Liver (tissue), 10 donors: ENCODE measurements at places on chromosomes 13 and 19.
A peak's percentile ranks its signal among the peaks of the same experiment; 100 is the strongest.

DNA sequence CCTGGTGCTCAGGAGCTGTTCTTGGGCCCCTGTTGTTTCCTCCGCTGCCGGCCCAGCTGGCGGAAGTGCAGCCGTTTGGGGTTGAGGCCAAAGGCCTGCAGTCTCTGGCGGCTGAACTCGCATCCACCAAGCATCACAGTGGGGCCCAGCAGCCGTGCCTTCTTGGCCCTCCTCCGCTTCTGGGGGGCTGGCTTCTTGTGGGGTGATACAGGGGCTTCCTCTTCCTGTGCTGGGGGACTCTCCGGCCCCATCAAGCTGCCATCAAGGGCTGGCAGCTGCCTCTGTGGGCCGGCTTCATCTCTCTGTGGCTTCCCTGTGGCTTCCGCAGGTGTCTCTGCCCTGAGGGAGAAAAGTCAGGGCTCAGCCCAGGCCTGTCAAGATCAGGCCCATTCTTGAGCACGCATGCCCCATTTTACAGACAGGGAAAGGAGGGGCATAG is 10.3 kb downstream of the ATG4D start:
- DNase-seq: no peak

- DNase-seq: no peak
Observed at GRCh38 chr19:43983544-43983911, 460 bp upstream of the ZNF155 start.

DNA sequence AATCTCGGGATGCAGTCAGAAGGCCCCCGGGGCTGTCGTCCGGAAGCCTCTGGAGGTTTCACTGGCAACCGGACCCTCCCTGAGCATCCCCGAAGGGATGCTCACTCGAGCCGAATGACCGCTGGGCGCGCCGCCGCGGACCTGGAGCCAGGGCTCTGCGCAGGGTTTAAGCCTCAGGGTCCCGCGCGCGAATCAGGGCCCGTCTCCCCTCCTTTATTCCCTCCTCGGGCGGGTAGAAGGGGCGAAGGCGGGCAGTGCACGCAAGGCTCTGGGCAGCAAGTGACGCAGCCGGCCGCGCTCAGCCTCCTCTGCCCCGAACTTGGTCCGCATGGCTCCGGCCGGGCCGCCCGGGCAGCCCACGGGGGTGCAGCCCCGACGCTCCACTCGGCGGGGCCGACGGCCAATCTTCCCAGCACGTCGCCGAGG is 572 bp downstream of the SHISA2 start:
- no peak for DNase-seq

GRCh38 chr19:52170863-52171320 is 529 bp downstream of the ZNF836 start:
- no peak for DNase-seq

- peak; percentile 66 for DNase-seq
Observed at GRCh38 chr19:42422901-42423461, 4.2 kb downstream of the LIPE start.

GRCh38 chr13:59494560-59494970 is 669.2 kb downstream of the DIAPH3 start:
- DNase-seq: no peak

- DNase-seq: no peak
Observed at GRCh38 chr19:617551-618246, 15.6 kb downstream of the POLRMT start.

GRCh38 chr13:53012707-53013106 is 15.9 kb upstream of the OLFM4 start:
- no peak for DNase-seq

- DNase-seq: no peak
Observed at GRCh38 chr19:58003174-58003828, 681 bp upstream of the ZNF606 start.

DNA sequence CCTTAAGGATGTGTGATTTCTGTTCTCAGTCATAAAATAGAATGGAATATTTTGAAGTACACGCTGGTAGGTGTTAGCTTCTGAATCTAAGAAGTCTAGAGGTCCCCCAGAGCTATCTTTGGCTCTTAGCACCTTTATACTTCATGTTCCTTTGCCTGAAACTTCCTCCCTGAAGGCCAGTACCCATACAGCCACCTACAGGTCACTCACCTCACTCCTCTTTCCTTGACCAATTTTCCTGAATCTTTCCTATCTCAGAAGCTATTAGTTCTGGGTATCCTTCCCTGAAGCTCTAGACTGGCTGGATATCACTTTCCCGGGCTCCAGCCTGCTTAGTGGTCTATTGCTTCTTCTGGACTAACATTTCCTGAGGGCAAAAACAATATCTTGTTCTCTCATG is 93.4 kb upstream of the EDNRB start:
- no peak for DNase-seq

DNA sequence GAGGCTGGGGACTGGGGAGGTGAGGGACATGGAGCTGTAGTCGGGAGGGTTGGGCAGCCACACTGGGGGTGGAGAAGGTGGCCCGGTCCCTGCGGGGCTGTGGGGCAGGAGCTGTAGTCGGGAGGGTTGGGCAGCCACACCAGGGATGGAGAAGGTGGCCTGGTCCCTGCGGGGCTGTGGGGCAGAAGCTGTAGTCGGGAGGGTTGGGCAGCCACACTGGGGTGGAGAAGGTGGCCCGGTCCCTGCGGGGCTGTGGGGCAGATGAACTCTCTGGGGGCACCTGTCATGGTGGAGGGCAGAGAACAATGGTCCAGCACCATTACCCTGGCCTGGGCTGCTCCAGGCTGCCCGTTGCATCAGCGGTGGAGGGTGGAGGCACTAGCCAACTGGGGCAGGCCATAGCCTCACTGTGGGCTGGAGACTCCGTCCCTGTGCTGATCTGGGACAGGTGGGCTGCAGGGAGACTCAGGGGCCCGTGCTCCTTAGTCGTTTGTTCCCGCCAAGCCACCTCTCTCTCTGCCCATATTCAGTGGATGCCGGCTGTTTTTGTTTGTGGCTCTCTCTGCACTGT is 51.4 kb downstream of the ATP11A start:
- DNase-seq: no peak

- no peak for DNase-seq
Observed at GRCh38 chr13:27353708-27354107, 70.7 kb upstream of the GTF3A start.

DNA sequence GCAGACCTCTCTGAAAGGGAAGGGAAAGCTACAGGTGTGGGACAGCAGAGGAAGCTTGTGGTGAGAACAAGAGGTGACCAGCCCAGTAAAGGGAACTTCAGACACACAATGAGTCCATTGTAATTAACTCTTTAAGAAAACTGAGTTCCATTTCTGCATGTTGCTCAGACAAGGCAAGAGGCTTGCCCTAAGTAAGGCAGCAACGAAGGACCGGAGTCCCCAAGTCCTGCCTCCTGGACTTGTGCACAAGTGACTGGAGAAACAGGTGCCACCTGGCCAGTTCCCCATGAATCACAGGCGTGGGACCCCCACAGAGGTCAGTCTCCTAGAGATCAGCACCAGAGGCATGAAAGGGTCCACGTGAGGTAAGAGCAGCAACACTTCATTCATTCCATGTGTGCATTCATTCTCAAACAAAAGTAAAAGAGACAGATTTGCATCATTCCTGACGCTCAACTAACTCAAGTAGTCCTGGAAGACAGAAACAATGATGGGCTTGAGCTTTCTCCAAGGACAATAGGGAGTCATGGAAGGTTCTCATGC is 14.7 kb upstream of the SIGLEC6 start:
- DNase-seq: peak; percentile 51

- no peak for DNase-seq
Observed at GRCh38 chr13:85095418-85096272, 703.6 kb downstream of the SLITRK6 start.

- DNase-seq: no peak
Observed at GRCh38 chr13:29459813-29460355, 135.6 kb downstream of the SLC7A1 start.

- no peak for DNase-seq
Observed at GRCh38 chr13:43558326-43558725, 228.4 kb downstream of the ENOX1 start.

DNA sequence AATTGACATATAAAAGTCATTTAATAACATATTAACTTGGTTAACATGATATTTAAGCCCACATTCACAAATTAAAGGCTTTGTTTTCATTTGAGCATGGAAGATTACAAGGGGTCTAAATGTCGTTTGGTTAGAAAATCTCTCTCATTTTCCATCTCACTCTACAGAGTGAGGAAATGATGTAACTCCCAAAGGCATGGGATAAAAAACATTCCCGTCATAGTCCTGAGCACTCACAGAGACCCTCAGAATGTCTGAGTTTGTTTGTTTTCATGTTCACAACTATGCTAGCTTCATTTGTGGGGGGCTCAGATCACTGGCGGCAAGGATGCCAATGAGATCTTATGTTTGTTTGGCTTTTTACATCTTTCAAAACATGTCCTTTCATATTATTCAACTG is 307.5 kb downstream of the TBC1D4 start:
- DNase-seq: no peak

- DNase-seq: no peak
Observed at GRCh38 chr19:42626181-42626580, 31.5 kb upstream of the CEACAM8 start.

DNA sequence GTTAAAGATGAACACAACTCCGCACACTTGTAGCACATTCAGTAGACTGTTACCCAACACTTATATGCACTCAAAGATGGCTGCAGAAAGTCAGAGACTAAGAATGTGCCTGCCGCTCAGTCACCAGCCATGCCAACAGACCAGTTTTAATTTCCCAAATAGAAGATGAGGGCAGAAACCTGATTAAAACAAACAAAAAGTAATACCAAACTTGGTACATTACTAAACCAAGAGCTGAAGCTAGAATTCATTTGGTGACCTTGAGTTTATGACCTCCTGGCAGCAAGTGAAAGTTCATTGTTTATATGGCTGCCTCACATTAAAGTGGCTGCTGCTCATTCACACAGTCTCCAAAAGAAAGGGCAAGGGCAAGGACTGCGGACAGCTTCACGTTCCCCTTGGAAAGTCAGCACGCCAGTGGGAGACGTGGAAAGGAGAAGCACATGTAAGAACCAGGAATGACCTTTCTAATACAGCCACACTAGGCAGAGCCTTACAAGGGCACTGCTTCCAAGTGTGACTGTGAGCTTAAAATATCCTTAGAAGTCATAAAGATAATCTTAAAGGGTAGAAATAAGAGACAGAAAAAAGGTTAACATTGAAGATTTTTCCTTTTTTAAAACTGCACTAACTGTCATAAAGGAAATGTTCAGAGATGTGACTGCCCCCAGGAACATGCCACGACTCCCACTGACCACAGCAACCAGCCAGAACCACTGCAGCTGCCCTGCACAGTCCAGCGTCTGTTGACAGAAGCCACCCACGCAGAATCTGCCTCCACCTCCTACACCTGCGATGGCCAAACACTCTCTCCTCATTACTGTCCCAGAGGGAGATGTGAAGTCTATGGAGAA is 73.5 kb downstream of the STK24 start:
- no peak for DNase-seq

- DNase-seq: peak; percentile 66
Observed at GRCh38 chr19:44807652-44808462, 1.0 kb upstream of the BCAM start.

DNA sequence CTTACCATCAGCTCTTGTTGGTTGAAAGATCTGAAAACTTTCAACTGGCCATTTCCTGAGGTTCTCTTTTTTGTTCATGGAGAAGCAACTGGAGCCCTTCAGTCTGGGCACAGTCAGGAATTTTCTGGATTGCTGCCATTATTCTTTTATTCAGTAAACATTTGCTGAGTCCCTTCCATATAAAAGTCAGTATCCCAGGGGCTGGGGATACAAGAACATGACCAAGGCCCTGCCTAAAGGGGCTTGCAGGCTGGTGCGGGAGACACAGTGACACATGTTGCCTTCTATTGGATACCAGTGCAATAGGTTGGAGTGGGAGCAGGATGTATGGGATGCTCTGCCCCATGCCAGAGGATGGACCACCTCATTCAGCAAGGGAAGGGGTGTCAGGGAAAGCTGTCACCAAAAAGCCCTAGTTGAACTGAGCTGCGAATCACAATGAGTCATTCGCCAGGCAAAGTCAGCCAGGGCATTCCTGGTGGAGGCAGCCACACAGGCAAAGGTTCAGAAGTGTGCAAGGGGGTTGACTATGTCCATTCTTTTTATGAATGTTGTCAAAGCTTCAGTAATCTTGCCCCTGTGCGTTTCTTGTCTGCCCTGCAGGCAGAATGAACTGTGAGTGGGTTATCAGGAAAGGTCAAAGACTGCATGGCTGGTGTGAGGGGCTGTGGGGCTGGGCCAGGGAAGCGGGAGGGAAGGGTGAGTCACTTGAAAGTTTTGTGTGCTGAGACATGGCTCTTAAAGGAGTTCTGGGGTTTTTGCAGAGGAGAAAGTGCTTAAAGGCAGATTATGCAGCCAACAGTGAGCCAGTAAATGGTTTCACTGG is 395.9 kb downstream of the KCNRG start:
- no peak for DNase-seq

GRCh38 chr13:73419186-73419585 is 360.4 kb downstream of the KLF5 start:
- DNase-seq: no peak

GRCh38 chr13:21997726-21998125 is 326.9 kb downstream of the FGF9 start:
- DNase-seq: no peak

GRCh38 chr13:97261254-97262005 is 39.3 kb downstream of the MBNL2 start:
- DNase-seq: no peak

GRCh38 chr13:41696163-41697003 is 239.0 kb downstream of the RGCC start:
- no peak for DNase-seq

DNA sequence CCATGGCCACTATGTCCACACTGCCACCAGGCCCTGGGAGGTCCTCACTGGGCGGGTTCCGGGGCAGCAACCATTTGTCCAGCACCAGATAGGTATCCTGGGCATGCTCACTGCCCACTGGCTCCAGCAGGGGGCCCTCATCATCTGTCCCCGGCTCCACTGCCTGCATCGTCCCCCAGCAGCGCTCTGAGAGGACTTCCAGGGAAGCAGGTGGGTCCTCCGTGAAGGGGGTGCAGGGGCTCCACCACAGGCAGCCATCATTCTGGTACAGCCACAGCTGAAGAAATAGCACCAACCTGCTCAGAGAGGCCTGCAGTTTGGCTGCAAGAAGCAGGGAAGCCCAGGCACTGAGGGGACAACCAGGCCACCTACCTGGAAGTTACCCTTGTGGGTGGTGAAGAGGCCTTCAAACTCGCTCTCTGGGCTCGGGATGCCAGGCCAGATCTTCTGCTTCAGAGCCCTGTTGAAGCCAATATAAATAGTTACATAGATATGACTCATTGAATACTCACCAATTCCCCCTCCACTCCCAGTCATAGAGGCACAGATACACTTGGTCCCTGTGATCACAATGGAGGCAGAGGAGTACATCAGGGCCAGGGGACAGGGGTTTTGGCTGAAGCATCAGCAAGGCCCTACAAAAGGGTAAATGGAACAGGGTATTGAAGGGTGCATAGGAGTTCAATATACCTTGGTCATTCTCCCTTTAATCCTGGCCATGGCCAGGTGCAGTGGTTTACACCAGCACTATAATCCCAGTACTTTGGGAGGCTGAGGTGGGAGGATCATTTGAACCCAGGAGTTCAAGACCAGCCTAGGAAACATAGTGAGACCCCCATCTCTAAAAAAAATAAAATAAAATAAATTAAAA is 4.1 kb downstream of the SWSAP1 start:
- DNase-seq: peak; percentile 70

DNA sequence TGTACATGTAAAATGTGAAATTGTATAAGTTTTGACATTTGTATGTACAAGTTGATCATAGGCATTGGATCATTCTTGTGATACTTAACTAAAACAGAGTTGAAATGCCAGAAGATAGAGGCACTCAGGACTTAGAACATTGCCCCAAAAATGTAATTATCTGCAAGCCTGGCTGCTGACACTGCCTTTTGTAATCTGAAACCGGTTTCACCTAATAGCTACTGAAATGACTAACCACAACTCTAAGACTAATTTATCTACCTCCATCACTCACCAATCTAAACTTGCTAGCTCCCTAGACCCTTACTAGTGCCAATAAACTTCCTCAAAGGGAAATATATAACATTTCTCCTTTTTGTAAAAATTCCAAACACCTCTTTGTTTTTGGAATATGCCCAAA is 2596.2 kb downstream of the PCDH9 start:
- DNase-seq: no peak
